ENCODE measurements at places on chromosomes 5 and 9.

GRCh38 chr5:120098426-120098825 is 365.7 kb upstream of the PRR16 start:
- no peak for DNase-seq

GRCh38 chr5:116482394-116482793 is 92.2 kb downstream of the SEMA6A start:
- DNase-seq, result no peak

DNA sequence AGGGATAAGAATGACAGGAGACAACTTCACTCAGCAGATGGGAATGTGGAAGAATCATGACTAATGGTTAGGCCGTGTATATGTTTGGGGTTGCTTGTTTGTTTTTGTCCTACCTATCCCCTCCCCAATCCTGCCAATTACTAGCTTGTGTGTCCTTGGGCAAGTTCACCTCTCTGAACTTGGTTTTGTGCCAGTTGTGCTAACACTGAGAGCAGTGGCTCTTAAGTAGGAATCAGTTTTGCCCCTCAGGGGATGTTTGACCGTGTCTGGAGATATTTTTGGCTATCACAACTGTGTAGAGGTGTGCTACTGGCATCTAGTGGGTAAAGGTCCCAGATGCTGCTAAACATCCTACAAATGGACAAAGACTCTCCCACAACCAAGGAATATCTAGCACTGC is 287.0 kb downstream of the DMRT2 start:
- DNase-seq, result no peak

DNA sequence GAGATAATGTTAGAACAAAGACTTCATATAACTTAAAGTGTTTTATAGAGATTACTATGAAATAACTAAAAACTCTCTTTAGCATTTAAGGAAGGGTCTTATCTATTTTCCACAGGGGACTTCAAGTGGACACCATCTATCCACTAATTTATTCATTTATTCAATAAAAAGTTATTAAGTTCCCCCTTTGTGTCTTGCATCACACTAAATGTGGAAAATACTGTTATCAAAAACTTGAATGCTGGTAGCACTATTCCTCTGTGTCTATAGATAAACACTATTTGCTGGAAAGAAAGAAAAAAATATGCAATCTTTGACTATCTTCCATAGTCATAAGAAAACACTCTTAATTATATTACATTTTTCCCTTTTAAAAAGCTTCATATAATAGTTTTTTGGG is 20.1 kb upstream of the ZNF622 start:
- no peak for DNase-seq

DNA sequence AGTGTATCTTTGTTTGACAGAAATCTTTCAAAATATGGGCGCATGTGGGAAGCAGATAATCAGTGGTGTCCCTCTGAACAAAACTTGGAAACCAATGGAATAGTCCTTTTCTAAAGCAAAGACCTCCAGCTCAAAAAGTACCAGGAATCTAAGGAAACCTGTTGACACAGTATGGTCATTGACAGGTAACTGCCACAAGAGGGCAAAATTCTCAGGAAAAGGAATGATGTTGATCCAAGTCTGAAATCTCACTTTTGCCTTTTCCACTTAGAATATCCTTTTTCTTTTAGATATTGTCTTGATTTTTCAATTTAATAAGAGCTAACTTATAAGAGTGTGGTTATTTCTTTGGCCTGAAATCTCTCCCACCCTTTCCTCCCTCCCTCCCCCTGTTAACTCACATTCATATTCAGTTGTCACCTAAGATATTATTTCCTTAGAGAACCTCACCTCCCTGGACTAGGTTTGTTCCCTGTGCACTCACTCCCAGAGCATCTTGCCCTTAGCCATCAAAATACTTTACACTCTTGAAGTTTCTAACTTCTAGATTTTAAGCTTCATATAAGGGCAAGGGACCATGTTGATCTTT is 59.0 kb upstream of the BARX1 start:
- peak; percentile 9 for DNase-seq
